ENCODE measurements at places on chromosomes 1 and 21.
A peak's percentile ranks its signal among the peaks of the same experiment; 100 is the strongest.

DNA sequence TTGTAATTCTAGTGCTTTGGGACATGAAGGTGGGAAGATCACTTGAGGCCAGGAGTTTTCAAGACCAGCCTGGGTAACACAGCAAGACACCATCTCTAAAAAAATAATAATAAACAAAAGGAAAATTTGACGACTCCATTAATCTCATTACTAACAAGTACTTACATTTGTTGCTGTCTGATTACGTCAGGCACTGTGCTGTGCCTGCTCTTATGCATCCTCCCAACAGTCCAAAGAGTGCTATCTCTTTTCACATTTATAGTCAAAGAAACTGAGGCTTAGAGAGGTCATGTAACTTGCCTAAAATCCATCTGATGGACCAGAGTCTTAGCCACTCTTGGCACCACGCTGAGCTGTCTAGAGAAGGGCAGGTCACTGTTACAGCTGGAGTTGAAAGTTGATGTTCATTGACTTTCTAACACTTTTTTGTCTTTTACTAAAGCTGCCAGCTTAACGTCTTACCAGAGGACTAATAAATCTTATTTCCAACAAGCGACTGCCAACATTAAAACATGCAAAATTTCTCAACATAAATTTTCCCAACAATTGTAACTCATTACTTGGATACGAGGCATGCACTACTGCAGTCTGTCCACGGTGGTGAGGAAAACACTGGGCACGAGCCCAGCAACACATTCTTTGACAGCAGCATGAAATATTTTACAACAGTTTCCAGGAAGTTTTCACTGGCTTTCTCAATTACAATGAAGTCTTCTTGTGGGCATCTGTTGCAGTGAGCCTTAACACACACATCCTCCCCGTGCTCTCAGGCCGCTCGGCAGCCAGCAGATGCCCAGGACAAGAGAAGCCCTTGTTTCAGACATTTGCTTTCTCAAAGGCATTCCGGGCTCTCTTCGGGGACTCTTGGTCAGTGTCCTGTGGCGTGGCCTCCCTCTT, 262.9 kb upstream of the PROX1 start:
- no peak for DNase-seq

DNA sequence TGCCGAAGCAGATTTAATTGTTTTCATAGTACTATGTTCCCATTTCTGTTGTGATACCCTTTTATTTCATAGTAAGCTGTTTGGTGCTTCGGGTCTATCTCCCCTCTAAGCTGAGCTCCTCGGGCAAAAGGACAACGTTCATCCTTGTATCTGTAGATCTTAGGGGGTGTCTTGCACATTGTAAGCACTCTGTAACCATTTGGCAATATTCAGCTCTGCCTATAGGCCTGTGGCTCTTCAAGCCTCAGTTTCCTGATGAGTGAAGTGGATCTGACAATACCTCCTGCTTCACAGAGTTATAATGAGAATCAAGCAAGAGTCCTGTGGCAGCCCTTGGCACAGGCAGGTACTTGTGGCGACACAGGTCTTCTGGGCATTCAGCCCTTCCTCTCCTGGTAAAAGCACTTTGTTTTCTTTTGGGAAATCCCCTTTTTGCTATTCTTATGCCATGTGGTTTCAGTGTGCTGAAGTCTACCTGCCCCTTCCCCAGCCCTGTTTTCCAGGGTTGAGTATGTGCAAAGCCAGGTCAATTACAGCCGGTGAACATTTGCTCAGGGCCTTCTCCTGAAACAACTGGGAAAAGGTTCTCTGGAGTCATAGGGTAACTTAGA, 8.5 kb upstream of the EXO1 start:
- no peak for DNase-seq

- no peak for DNase-seq
Observed at GRCh38 chr1:239233626-239234025, 152.7 kb upstream of the CHRM3 start.

GRCh38 chr21:27480841-27481261, 514.0 kb upstream of the ADAMTS5 start:
- DNase-seq, result no peak

DNA sequence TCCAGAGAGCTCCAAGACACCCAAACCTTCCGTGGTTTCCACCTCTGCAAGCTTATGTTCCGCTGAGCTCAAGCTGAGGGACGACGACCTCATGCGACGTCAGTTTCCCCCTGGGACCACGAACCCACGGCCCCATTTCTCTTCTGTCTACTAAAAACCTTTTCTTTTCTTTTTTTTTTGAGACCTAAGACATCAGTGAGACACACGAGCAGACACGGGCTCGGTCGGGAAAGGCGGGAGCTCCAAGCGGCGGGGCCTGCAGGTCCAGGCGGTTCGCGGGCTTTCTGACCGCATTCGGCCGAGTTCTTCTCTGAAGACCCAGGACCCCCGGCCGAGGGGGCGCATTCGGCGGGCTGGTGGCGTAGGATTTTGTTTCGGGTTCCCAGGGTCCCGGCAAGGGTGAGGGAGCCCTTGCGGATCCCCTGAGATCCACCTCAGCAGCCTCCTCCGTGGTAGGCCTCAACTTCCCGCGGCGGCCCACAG, 402 bp downstream of the C21orf58 start:
- DNase-seq, result no peak

GRCh38 chr1:119046785-119047438, 58.8 kb upstream of the TBX15 start:
- DNase-seq, result no peak

DNA sequence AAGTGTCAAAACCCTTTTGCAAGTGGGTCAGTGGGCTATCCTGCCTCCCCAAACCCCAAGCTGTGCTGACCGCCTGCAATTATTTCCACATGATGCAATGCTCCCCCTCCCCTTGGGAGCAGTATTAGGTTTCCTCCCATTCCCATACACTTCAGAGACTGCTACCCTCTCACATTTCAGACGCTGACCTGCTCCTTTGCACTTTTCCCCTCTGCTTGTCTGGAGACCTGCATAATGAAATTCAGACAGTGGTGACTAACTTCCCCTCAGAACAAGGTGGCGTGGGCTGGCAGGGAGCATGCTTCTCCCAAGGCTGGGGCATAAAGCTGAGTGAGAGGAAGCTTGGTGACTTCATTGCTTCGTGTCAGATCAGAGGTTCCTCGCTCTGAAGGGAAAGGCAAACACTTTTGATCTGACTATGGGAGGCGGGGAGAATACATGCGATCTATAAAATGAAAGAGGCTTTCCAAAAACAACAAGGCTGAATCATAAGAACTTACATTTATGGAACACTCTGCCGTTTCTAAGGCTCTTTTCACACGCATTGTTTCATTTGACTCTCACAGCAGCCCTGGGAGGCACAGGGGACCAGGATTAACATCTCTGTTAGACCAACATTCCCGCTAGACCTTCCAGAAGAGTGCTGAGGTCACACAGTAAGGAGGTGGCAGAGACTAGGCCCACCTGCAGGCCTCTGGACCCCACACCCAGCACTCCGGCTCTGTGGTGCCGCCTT, 27.5 kb upstream of the ROR1 start:
- no peak for DNase-seq

DNA sequence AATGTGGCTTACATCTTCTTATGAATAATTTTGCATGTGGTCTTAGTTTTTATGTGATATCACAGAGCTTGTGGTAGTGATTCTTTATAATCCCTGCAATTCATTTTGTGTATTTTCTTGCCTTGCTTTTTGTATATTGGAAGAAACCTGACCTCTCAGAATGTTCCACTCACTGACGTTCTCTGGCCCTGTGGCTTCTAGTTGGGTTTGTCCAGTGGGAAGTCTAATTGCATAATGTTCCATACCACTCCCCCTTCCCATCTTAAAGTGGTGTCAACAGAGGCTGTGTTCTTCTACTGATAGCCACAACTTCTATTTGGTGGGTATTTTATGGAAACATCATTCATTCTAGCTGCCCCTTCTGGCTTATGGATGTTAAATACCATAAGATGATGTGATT, 225.3 kb downstream of the BACH1 start:
- no peak for DNase-seq

DNA sequence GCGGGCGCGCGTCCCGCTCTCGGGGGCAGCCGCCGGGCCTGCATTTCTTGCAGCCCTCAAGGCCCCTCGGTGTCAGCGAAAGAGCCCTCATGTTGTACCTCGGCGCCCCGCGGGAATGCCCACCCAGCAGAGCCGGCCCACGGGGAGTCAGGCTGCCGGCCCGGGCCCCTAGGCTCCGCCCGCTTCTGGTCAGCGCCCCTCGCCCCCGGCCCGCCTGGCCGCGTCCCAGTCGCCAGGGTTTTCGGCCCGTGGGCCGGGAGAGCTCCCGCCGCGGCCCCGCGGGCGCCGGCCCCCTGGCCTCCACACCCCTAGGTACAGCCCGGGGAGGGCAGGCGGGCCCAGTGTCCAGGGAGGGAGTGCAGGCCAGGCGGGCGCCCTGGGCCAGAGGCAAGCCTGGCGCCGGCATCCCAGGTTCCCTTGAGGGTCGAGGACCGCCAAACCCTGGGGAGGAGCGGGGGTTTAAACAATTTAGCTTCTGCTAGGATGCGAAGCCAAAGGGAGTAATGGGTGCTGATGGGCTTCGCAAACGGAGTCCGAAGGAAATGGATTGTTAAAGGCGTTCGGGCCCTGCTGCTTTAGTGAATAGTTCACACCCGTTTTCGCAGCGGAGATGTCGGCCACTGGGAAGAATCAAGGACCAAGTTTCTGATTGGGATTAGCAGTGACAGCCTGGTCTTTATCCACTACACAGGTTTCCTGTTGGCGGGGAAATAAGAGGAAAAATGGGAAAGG, 486 bp upstream of the KCNA3 start:
- DNase-seq, result no peak

DNA sequence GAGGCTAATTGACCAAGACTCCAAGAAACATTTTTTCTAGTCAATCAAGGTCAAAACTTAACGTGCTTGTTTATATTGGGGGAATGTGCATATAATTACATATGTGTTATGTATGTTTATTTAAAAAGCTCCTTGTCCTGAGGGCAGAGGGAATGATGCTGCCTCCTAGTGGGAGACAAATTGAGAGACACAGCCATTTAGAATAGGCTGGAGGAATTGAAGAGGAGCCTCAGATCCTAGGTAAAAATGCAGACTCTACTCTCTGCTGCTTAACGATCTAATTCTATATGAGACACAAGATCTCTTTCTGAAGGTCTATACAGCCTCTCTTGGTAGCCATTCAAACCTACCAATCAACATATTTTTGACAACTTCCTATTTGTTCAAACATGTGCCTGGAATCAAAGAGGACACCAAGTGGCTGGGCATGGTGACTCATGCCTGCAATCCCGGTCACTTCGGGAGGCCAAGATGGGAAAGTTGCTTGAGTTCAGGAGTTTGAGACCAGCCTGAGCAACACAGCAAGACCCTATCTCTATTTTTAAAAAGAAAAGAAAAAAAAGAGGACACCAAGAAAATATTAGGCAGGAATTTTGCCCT, 136.6 kb upstream of the ZNF648 start:
- DNase-seq, result peak; percentile 1

DNA sequence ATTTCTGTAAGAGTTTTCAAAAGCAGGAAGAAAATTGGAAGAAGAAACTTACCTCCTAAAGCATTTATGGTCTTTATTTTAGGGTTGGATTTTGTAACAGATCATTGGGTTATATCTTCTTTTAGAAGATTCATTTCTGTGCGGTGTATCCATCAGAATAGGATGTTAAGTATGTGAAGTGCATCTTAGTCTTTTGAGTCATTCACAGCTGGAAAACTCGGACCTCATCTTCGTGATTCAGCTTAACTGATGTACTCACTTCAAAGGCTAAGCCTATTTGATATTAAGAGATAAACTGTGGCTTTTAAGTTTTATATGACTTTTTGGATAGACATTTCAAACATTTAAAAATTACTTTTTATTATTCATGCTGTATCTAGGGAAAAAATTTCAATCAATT, 56.3 kb downstream of the GIPC2 start:
- no peak for DNase-seq

- no peak for DNase-seq
Observed at GRCh38 chr1:63802109-63802508, 28.3 kb downstream of the ROR1 start.

DNA sequence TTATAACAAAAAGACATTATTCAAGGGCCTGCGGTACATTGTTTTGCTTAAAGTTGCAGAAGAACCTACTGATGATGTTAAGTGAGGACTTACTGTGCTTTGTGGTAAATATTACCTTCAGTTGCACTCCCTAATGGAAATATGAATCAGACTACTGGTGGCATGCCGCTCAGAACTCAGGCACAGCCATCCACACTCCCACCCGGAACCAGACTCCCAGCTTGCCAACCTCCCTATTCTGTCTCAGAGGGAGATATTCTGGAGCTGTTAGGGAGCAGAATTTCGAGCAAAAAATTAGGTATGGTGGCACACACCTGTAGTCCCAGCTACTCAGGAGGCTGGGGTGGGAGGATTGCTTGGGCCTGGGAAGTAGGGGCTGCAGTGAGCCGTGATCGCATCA, 13.1 kb downstream of the PGBD5 start:
- no peak for DNase-seq

GRCh38 chr21:44548922-44549321, 2.4 kb downstream of the KRTAP10-2 start:
- peak; percentile 41 for DNase-seq

- DNase-seq, result no peak
Observed at GRCh38 chr1:209355415-209355814, 228.1 kb upstream of the CAMK1G start.

- no peak for DNase-seq
Observed at GRCh38 chr21:25370311-25370744, 237.0 kb downstream of the MRPL39 start.

- DNase-seq, result no peak
Observed at GRCh38 chr1:225777058-225777582, 506 bp upstream of the SRP9 start.

DNA sequence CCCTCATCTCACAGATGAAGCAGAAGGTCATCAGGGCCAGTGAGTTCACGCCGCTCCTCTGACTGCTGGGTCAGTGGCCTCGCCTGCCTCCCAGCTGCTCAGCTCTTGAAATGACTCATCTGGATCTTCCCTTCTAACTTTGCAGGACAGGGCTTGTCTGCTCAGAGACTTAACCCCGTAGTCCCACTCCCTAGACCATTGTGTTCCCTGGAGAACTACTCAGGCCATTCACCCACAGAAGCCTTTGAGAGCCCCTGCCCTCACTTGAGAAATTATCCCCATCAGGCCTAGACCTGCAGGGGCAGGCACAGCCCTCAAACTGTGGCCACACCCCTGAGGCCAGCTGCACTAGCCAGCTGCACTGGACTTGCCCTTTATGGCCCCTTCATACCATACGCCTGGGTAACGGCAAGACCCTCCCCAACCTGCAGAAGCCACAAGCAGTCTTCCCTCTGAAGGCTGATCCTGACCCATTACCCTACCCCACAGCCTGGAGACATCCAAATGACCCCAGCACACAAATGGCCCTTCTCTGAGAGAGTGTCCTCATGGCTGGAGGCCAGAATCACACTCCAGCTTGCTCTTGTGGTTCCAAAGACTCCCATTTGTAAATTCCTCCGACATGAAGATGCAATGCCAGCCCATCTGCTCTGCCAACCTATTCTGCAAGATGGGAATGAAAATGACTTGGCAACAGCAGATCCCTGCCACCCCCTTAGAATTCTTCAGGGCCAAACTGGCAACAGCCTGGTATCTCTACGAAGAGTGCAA, 33.2 kb downstream of the RCSD1 start:
- no peak for DNase-seq

DNA sequence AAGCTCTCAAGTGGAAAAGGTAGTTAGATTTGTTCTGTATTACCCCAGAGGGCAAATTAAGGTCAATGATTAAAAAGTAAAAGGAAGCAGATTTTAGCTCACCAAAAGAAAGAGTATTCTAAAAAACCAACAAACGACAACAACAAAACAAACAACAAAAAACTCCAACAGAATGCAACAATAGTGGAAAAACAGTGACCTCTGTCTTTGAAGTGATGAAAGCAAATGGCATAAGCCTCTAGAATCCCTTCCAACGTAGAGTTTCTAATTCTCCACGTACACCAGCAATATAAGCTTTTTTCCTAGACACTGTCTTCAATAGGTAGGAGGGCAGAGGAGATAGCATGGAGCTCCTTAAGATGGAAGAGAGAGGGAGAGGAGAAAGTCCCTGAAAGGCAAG, 359.1 kb downstream of the TTLL7 start:
- DNase-seq, result no peak
